ENCODE measurements at places on chromosomes 16 and 17.

GRCh38 chr17:3502466-3502865 lies 26.7 kb downstream of the ASPA start:
- DNase-seq, result no peak

DNA sequence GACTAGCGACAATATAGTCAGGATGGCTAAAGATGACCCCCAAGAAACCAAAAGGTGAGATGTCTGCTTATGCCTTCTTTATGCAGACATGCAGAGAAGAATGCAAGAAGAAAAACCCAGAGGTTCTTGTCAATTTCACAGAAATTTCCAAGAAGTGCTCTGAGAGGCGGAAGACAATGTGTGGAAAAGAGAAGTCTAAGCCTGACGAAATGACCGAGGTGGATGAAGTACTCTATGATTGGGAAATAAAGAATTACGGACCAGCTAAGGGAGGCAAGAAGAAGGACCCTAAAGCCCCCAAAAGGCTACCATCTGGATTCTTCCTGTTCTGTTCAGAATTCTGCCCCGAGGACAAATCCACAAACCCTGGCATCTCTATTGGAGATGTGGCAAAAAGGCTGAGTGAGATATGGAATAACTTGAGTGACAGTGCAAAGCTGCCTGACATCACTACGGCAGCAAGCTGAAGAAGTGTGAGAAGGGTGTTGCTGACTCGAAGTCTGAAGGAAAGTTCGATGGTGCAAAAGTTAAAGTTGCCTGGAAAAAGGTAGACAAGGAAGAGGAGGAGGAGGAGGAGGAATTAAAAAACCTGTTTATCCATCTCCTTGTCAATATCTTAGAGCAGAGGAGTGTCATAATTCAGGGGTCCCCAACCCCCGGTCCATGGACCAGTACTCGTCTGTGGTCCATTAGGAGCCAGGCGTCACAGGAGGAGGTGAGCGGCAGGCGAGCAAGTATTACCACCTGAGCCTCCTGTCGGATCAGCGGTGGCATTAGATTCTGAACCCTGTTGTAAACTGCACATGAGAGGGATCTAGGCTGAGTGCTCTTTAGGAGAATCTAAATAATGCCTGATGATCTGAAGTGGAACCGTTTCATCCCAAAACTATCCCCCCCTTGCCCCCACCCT lies 25.1 kb upstream of the ADGRG1 start:
- no peak for DNase-seq

DNA sequence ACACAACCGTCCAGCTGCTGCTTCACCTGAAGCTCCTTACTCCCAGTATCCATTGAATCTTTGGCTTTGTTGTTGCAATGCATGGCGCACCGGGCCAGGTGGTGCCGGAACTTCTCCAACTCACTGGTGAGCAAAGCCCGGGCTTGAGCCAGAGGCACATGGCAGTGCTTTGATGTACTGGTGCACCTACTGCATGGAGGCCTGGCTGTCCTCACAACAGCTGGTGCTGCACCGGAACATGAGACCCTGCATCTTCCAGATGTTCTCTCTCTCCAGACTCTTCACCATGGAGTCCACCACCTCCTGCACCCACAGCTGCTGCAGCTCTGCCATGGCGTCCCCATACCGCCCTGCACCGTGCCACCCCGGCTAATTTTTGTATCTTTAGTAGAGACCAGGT lies 10.2 kb downstream of the TACO1 start:
- DNase-seq, result no peak

DNA sequence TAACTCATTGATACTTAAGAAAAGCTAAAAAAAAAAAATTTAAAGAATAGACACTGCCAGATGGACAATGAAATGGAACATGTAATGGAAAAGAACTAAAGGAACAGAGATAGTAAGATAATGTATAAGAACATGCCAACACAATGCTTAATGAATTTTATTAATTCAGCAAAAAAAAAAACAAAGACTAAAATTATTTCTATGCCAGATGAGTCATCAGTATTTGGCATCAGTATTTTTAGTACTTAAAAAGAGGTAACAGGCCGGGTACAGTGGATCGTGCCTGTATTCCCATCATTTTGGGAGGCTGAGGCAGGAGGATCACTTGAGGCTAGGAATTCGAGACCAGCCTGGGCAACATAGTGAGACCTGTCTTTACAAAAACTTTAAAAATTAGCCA lies 168.5 kb downstream of the CYB561 start:
- no peak for DNase-seq

DNA sequence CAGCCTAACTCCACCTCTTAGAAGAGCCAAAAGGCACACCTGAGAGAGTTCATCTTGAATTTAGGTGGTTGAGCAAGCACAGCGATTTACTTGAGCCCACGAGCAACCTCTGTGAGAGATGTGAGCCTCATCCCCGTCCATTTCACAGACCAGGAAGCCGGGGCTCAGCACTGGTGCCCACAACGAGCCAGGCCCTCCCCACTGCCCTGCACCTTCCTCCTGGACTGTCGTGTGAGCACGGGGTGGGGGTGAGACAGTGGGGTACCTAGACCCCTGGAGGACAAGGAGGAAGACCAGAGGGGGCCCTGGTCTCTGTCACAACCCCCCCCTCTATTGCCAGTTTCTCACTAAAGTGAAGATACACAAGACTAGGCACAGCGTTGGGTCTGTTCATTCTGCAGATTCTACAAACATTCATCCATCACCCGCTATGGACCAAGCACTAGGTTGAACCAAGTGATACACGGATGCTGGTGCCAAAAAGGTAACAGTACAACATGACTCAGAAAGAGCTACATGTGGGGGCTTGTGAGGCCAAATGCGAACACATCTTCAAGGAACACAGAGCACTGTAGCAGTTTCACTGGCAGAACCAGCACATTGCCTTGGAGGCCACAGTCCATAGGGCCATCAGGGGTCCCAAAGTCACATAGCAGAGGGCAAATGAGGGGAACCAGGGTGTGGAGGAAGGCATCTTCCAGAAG lies 231.9 kb downstream of the PARN start:
- DNase-seq, result no peak

- no peak for DNase-seq
Measured at GRCh38 chr16:23914946-23915530, 79.3 kb downstream of the PRKCB start.

GRCh38 chr16:69838489-69838888 lies 76.4 kb downstream of the WWP2 start:
- DNase-seq, result no peak

GRCh38 chr16:7745276-7745675 lies 412.6 kb downstream of the RBFOX1 start:
- DNase-seq, result no peak

DNA sequence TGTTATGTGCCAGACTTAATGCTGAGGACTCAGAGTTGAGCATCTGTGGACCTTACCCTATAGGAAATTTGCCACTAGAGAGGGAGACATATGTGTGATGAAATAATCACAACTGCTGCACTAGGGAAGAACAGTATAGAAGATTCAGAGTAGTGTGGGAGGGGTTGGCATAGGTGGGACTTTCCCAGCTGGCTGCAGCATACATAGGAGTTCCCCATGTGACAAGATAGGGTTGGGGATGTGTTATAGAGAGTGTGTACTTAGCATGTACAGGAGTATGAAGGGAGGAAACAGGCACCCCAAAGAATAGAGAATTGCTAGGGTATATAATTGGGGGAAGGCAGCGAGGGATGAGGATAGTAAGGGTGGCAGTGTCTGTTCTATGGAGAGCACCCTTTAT lies 2.9 kb downstream of the NUP93 start:
- DNase-seq, result no peak

DNA sequence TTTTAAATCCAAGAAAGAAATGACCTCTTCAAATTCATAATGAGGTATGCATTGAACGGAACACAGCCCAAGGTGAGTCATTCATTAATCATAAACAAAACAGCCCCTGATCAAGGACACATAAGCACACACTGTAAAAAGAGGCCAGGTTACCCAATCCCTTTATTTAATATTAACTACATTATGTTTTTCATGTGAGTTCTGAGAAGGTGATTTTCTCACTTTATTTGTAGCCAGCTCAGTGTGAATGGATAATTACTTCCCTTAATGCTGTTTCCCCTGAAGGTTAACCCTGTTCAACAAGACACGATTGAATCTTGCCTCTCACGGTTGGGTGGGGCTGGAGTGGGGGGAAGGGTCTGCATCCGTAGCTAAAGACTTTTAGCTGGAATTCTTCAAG lies 257.3 kb upstream of the SALL1 start:
- no peak for DNase-seq

DNA sequence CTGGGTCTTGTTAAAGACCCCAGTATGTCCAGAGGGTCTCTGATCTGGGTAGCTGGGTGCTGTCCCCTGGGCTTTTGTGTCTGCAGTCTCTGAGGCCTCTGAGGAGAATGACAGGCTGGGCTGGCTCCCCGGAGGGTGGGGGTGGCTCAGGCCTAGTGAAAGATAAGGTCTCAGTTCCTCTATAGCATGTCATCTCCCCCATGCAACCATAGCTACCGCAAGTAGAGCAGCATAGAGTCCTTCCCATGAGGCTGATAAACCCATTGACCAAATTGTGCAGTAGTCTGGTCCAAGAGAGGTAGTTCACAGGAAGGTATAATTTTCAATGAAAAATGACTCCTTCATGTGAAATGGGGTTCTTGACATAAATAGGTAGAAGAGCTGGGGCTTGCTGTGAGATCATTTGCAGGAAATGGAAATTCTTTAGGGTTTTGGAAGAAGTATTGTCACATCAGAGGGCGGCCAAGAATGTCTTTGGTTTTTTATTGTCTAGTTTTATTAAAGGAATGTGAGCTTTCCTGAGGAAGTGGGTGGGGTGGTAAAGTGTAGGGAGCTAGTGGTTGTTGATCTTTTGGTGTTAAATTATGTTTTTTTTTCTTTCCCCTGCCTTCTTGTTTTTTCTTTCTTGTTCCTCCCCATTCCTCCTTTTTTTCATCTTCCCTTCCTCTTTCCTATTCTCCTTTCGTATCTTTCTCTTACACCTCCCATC lies 21.0 kb downstream of the SLC7A6OS start:
- DNase-seq, result no peak

DNA sequence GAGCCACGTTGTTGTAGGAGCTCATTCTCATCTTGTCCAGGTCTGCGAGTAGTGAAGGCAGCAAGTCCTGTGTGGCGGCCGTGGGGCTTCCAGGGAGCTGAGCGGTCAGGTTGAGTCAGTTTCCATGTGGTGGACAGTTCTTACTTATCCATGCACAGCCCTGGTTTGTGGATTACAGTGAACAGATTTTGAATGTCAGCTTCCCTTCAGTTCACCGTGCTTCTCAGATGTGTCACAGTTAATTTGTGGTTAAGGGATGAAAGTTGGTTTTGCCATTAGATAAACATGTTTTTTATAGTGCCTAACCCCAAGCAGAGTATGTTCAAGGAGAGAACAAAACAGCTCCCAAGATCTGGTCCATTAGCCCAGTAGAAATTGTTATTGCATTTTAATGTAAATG lies 103.1 kb downstream of the RPTOR start:
- no peak for DNase-seq

- no peak for DNase-seq
Measured at GRCh38 chr16:1945559-1946391, 2.8 kb upstream of the MSRB1 start.

- DNase-seq, result peak; percentile 60
Measured at GRCh38 chr16:89383095-89384003, 107.0 kb downstream of the ANKRD11 start.

GRCh38 chr16:17557949-17558348 lies 87.2 kb upstream of the XYLT1 start:
- DNase-seq, result no peak

DNA sequence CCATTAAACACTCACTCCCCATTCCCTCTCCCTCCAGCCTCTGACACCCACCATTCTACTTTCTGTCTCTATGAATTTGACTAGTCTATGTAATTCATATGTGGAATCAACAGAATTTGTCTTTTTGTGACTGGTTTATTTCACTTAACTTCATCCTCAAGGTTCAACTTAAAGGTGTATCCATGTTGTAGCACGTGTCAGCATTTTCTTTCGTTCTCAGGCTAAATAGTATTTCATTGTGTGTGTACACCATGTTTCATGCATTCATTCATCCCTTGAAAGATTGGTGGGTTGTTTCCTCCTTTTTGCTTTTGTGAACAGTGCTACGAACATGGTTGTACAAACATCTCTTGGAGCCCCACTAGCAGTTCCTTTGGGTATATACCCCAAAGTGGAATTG lies 36.0 kb downstream of the ATP2C2 start:
- no peak for DNase-seq

DNA sequence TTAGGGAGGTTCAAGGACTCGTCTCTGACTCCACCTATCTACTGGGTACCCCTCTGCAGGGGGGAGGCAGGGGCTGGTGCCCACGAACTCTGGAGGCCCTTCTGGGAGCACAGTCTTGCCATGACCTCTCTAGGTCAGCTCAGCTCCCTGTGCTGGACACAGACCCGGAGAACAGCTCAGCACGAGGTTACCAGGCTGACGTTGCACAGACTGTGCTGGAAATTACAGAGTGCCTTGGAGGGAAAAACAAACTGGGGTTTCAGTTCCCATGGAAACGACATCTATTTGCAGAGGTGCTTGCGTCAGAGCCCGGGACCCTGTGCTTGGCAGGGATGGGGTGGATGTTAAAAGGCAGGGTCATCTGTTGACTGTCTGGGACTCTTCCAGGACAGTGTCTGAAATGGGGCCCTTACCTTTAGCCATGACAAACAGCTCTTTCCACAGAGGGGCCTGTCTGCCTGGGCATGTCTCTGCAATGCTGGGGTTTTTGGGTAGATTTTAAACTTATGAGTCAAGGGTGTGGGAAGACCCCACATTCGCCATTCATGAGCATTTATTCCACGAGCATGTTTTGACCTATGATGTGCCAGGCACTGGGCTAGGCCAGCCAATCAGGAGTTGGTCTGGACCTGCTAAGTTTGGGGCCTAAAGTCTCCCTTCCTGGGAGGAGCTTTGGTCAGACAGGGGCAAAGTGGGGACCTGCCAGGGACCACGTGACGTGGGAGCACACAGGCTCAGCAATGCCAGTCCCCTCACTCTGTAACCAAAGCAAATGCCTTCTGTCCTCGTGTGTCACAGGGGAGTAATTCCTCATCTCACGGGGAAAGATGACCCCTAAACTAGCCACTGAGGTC lies 22.5 kb downstream of the CCR7 start:
- DNase-seq, result peak; percentile 88

GRCh38 chr16:66832661-66833305 lies 2.0 kb upstream of the NAE1 start:
- DNase-seq, result no peak

DNA sequence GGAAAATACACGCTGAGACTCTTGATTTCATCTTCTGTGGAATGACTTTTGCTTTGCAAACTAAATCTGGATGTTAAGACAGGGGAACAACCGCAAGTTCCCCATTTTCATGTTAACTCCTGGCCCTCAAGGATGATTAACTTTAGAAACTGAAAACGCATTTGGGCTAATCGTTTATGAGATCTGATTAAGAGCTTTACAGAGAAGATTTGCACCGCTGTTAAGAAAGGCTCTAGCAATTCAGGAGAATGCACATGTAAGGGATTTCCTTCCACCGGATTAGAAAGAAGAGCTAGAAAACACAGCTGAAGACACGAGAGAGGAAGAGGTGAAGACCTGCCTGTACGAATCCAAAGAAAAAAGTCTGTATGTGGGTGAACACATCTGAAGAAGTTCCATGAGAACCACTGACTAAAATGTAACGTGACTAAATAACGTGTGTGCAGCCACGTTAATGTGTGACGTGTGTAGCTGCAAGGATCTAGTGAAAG lies 106.4 kb downstream of the YPEL2 start:
- no peak for DNase-seq
